ENCODE measurements at places on chromosomes 16 and 17.

- peak; percentile 57 for DNase-seq
Measured at GRCh38 chr16:74729783-74730683, 29.4 kb upstream of the MLKL start.

DNA sequence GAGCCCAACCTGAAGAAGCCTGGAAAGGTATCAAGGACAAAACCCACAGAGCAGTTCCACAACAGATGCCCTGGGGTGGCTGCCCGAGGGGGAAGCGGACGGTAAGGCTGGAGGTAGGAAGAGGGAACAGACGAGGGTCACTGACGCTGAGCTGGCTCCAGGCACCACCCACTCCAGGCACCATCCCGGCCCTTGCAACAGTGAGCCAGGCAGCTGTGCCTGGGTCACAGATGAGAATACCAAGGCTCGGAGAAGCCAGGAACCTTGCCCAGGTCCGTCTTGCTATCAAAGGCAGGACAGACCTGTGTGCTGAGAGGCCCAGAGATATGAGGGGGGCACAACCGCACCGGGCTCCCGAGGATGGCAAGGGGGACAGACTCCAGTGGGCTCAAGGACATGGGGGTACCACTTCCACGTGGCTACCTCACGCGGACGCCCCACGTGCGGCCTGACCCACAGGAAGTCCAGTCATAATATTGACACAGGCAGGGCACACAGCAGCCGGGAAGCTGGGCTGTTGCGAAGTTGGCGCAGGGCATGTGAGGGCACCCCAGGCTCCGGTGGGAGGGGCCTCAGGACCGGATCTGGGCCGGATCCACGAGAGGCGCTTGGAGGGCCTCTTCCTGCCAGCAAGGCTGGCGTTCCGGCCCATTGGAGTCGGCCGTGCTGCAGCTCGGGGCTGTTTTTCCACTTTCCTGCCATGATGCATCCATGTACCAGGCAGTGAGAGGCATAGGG, 29.9 kb downstream of the PEMT start:
- no peak for DNase-seq

DNA sequence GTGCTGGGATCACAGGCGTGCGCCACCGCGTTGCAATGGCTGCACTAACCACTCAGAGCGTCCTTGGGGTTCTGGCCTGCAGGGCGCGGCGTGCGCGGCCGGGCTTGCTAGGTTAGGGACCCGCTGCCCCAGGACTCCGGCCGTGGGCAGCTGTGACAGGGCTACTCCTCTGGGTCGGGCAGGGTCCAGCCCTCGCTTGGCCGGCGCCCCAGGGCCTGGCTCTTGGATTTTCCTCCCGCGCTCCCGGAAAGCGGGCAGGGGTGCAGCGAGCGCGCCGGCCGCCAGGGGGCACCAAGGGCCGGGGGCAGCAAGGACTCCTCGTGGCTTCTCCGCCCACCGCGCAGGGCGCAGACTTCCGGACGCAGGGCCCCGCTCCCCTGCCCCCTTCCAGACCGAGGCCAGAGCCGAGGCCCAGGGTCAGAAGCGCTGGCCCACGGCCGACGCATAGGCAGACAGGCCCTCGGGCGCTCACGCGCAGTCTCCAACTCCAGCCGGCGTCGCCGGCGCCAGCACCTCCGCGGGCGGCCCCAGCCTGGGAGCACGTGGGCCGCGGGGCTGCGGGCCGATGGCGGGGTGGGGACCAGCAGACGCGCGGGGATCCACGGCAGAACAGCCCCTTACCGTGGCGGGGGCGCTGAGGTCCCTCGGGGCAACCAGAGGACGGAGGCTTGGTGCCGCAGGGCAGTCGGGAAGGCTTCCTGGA, 355 bp downstream of the TLE7 start:
- peak; percentile 17 for DNase-seq

DNA sequence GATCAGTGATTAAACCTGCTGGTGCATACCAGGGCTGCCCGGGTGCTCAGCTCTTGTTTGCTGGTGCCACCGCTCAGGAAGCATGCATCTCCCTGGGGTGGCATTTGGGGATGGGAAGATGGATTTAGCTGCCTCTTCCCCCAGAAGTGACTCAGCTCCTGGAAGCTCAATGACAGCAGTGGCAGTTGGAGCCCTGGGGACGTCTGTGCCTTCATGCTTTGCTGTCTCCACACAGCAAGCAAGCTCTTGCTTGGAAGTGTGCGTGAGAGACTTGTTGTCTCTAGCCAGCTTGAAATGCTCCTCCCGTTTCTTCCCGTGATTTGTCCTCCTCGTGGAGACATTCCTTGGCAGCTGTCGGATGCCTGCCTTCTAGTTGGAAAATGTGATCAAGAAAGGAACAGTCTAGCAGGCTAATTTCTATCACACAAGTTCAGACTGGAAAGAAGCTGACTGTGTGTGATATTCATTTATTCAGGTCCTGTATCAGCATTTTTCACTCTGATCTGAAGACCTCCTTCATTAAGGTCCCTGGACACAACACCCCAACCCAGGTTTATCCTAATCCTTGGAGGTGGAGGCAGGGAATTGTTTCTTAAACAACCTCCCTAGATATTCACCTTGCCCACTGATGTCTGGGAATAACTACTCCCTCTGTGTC, 73.0 kb downstream of the BMERB1 start:
- DNase-seq: no peak

- DNase-seq: peak; percentile 47
Measured at GRCh38 chr16:283033-283805, at the start of gene PDIA2. TSS of gene PDIA2 (plus strand) at chr16:283164. CDS start at chr16:283170, 6 bp downstream.

DNA sequence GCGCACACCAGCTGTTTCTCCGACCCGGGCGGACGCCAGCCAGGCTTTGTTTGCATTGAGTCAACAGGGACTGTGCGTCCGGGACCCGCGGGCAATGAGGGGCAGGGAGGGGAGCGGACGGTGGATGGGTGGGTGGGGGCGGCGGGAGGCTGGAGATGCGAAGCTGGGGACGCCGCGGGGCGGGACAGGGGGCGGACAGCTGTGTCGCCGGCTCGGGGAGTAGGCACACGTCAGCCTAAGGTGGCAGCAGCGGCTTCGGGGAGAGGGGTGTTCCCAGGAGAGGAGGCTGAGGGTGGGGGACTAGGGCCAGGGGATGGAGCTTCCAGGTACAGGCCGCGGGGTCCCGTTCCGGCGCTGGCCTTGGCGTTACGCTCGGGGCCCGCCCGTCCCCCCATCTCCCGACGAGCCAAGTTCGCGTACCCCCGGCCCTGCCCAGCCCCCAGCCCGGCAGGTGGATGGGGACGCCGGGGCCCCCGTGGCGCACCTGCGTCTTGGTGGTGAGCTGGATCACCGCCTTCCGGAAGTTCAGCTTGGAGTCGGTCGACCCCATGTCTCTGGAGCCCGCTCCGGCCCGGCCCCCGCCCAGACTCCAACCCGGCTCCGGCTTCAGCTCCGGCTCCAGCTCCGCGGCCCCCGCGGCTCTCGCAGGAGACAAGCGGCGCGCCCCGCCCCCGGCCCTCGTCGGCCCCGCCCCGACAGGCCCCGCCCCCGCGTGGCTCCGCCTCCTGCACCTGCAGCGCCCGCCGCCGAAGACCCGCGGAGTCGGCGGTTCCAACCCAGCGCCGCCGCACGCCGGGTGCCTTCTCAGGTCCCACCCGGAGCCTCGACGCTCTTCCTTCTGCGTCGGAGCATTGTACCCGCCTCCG, at the start of gene HID1:
TSS of gene HID1 (minus strand) at position 653 of the 866 bp plus-strand sequence. CDS start at position 550, 103 bp downstream.
- no peak for DNase-seq

DNA sequence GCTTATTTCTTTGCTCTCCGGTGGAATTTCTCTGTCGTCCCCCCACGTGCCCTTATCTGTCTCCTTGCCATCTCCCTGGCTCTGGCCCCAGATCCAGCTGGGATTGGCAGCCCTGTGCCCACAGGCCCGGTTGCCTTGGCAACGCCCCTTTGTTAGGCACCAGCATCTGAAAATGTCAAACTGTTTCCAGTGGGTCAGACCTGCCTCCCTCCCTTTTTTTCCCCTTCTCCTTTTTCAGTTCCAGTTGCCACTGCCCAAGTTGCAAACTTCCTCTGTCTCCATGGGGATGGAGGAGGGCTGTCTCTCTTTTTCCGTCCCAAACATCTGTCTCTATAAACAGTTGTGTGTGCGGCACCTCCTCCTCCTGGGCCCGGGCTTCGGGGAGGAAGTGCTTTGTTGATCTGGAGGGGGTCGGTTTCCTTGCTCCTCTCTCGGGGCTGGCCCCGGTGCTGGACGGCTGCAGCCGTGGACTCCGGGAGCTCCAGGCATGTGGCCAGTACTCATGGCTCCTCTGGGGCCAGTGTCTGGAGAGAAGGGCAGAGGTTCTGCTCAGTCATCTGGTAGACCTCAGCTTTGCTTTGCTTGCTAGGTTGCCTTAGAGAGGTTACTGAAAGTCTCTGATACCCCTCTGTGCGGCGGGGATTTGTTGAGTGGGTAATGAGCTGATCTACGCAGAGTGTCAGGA, 35.3 kb downstream of the SOCS3 start:
- DNase-seq: peak; percentile 29

- no peak for DNase-seq
Measured at GRCh38 chr17:59812139-59812538, 80.6 kb downstream of the TUBD1 start.

GRCh38 chr17:64941761-64942160, 22.5 kb upstream of the LRRC37A3 start:
- no peak for DNase-seq

- no peak for DNase-seq
Measured at GRCh38 chr17:9845306-9845705, 19.6 kb downstream of the GLP2R start.

- peak; percentile 100 for DNase-seq
Measured at GRCh38 chr17:59707149-59707970, at the start of the genes PTRH2 and VMP1. TSS of gene PTRH2 (minus strand) at chr17:59707430. CDS start at chr17:59697978, 9,452 bp downstream. TSS of gene VMP1 (plus strand) at chr17:59707654. CDS start at chr17:59731447, 23,793 bp downstream.

DNA sequence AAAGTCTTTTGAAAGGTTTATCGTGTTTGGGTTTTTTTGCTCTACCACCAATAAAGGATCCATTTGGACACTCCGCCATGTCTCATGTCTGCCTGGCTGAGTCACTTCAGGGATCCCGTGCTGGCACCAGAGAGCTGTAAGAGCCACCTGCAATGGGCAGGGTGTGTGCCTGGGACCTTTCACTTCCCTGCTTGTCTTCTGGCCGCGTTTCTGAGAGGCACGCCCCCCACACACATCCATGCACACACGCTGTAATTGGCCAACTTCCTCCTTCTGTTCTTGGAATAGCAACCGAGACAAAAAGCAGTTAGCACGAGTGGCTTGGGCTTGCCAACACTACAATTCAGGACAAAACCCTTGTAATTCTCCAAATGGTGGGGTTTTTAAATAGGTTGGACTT, 9.8 kb upstream of the SOST start:
- DNase-seq: peak; percentile 21

- DNase-seq: no peak
Measured at GRCh38 chr16:73306901-73307413, 259.0 kb upstream of the ZFHX3 start.

GRCh38 chr16:82681592-82681991, 54.8 kb downstream of the CDH13 start:
- DNase-seq: no peak

DNA sequence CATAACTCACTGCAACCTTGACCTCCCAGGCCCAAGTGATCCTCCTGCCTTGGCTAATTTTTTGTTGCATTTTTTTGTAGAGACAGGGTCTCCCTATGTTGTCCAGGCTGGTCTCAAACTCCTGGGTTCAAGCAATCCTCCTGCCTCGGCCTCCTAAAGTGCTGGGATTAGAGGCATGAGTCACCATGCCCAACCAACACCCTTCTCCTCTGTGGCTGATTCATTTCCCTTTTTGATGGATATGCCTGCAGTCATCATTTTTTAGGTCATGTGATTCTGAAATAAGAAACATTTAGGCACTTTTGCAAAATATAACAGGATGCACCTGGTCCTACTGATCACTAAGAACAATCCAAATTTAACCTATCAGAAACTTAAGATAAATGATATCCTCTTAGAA, 44.0 kb upstream of the YPEL2 start:
- DNase-seq: no peak
